ENCODE measurements at places on chromosomes 1 and 21.

DNA sequence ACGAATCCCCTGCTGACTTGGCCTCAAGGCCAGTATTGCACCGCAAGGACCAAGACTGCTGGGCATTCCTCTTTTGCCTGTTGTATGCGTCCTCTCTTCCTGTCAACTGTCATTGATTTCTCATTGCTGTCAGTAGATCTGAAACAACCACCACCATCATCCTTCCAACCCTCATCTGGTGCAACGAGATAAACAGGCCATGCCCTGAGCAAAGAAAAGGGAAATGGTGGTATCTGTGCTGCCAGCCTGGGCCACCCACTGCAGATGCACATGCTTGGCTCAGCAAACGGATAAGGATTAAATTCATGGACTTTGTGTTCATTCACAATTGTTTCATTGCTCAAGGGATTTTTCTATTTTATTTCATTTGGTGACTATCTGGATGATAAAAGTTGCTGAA lies 13.6 kb downstream of the OXCT2 start:
- no peak for DNase-seq

DNA sequence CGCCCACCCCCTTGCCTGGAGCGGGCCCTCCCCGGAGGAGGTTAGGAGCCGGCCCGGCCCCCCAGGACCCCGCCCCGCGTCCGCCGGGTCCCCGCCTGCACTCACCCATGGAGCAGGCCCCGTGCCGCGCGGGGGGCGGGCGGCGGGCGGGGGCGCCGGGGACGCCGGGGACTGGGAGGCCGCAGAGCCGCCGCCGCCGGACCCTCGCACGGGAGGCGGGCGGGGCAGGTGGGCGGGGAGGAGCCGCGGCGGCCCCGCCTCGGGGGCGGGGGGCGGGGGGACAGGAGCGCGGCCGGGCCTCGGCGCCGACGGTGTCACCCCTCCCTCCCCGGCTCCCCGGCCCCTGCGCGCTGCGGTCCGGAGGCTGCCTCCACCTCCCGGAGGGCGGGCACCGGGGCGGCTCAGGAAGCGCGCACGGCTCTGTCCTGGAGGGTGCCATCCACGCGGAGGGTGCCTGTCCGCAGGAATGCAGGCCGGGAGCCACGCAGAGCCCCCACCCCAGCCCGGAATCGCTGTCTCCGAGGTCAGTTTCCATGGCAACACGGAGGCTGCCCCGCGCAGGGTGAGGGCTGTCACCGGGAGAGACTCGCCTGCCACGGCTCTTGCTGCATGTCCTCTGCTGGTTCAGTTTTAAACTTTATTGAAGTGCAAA lies 5.9 kb upstream of the PLEKHG5 start:
- DNase-seq = no peak

GRCh38 chr1:12581179-12581578 lies 36.8 kb downstream of the DHRS3 start:
- DNase-seq = no peak

DNA sequence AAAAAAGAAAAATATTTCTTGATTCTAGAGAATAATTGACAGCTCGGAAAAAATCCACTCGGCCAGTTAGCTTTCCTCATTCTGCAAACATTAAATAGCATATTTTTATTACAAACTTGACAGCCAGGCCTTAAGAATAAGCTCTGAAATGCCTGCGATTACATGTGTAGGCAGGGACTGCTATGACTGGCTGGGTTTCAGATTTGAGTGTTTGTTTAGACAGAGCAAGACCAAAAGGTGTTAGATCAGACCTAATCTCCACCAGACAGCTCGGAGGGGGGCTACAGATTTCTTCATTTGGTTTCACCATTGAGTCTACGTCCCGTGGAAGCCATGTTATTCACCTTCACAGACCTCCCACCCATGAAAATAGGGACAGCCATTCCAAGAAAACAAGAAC lies 192.1 kb upstream of the ADAMTS5 start:
- no peak for DNase-seq

- DNase-seq = no peak
Measured at GRCh38 chr1:53500204-53501064, 41.2 kb downstream of the DMRTB1 start.

- DNase-seq = no peak
Measured at GRCh38 chr1:160221089-160221488, 15.9 kb downstream of the PEA15 start.

DNA sequence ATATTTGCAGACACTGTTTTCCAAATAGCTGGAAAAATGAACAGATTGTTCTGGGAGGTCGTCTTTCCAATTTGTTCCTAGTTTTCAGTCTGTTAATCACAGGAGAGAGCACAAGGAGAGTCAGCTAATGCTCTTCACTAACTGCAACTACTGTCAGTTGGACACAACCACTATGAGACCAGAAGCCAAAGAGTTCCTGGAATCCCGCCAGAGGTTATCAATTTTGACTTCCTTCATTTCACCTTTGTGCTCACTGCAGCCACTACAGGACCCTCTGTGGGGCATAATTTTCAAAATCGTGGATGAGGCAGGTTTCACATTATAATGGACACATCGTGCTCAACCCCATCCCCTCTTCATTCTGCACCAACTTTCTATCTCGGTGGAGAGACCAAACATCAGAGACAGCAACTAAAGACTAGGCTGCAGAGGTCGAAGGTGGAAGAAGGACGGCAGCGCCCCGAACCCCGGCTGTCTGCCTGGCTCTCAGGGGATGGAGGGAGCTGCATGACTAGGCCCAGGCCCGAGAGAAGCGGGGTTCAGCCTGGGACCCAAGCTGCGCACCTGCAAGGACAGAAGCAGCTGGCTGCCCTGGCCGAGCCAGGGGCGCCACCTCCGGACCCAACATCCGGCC lies 602 bp downstream of the KIAA0319L start:
- no peak for DNase-seq

DNA sequence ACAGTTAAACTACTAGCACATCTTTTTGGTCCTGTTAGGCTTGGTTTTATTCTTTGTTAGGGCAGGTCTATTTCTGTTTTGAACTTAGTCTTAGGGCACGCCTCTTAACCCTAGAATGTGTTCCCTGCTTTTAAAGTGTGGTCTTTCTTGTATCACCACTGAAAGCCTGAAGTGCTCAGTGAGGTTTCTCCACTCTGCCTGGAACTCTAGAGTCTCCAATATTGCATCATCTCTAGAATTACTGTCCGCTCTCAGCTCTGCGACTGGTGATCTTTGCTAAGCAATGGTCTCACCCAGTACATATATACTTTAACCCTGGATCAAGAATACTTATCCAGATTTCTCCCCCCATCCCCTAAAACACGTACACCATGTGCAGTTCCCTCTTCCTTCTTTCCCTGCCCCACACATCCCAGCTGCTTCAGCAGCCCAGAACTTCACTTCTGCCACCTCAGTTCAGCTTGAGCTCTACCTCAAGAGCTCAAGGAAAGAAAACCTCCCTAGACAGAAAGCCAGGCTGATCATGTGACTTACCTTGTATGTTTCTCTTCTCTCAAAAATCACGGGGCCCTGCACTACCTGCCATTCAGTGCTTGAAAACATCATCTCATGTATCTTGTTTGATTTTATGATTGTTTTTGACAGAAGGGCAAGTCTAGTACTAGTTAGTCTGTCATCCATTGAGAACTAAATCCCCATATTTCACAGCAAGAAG lies 59.9 kb downstream of the TENT5C start:
- DNase-seq = no peak

DNA sequence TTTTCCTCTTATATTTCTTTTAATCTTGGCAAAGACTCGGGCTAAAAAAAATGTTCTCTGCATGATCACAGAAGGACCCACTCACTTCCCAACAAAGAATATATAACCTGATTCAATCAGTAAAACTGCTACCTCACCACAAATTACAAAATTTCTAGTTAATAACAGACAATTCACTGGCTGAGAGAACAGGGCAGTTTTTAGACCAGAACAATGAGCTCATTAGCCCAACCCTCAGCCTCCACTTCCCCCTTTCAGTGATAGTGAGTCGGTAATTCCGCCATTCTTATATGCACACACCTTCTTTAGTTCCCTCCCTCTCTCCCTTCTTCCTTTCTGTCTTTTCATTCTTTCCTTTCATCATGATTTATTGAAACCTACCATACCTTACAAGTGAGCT lies 8.9 kb downstream of the SIPA1L2 start:
- DNase-seq = no peak

DNA sequence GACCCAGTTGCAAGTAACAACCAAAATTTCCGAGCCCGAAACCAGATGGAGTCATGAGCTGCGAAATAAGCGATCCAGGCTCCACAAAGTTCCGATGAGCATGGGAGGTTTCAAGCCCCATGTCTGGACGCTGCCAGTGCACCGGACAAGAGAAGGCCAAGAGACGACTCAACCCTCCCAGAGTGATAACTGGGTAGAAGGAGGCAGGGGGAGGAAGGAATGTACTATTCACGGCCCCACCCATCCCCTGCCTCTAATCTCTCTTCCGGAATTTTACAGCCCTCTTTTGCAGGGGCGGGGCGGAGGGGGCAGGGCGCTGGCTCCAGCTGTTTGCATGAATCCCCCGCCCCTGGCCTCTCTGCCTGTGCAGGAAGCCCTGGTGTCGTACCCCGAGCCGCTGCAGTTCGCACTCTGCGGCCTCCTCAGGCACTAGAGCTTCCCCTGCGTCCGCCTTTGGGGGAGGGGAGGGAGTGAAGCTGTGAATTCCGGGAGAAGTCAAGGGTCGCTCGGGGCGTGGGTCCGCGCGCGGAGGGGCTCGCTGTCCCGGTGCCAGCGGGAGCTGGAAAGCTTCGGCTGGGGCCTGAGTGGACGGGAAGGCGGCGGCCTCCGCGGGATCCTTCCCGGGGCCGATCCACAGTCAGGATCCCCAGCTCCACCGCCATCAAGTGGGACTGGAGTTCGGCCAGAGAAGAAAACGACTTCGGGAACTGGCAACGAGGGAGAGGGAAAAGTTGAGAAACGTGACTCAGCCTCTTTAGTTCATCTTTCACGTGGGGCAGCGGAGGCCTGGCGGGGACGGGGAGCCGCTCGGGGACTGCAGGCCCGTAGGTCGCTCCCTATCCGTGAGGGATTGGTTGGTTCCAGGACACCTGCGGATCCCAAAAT lies 6.3 kb upstream of the PTP4A2 start:
- no peak for DNase-seq
